ENCODE measurements at places on chromosomes 3 and 15. TPM values are rescaled to one million over a fixed set of nuclear protein-coding genes. Genes with fewer than 3 reads are reported as not detected.

The CRYGS gene
- 1.9 TPM for polyA plus RNA-seq

The FEZF2 gene
- polyA plus RNA-seq, result not detected

The SENP2 gene
- 40.0 TPM for polyA plus RNA-seq

- no peak for DNase-seq
Measured at GRCh38 chr3:146449613-146450012, 19.7 kb downstream of the PLSCR2 start.

- DNase-seq, result peak; percentile 82
Measured at GRCh38 chr3:70805061-70805889, 492.8 kb upstream of the MDFIC2 start.

DNA sequence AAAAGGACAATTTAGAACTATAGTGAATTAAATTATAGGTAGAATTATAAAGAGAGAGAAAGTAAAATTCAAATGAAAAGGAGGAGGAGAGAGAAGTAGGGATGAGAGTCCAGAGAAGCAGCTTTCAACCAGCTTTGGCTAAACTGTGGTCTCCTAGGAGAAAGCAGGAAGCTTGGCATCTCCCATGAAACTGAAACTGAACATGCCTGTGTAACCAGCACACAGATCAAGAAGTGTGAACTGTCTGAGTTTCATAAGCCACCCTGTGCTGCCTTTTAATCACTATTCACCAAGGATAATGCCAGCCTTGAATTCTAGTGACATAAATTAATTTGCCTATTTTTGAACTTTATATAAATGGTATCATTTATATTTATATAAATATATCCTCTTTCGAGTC, 128.5 kb downstream of the MYRIP start:
- DNase-seq, result no peak

- DNase-seq, result no peak
Measured at GRCh38 chr3:101039285-101039684, 46.1 kb upstream of the ABI3BP start.

DNA sequence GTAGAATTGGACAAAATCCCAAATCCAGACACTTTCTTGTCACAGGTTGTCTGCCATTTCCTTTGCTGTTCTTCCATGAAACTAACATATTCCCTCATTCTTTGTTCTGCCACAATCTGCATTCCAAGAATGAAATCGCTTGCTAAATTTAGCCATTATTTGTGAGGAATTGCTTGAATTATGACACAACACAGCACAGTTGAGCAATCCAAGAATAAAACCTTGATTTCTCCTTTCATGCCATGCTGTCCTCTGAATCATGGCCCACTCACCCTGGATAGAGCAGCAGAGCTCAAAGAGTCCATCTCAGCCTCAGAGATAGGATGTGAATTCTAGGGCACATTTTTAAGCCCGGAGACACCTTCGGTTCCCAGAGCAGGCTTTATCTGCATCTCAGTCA, 35.2 kb upstream of the GREM1 start:
- no peak for DNase-seq

DNA sequence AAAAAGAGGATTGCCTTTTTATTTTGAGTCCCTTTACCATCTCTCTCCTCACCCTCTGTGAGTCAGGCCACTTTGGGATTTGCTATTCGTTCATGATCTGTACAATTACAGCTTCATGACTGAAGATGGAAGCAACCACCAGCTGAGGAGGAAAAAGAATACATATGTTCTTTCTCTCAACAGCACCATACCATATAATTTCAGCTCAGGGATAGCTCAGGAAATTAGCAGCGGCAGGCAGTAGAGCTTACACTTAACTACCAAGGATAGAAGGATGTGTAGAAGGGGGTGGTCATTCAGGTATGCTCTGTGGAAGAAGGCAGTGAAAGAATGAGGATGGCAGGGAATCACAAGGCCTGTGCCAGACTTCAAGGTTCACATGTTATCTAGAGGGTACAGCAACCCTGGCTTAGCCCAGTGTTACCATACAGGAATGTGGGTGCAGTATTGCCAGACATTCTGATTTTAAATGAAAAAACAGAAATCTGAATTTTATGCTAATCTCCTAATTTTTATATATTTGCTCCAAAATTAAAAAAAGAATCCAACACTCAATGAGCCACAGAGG, 17.9 kb downstream of the PLS1 start:
- no peak for DNase-seq

DNA sequence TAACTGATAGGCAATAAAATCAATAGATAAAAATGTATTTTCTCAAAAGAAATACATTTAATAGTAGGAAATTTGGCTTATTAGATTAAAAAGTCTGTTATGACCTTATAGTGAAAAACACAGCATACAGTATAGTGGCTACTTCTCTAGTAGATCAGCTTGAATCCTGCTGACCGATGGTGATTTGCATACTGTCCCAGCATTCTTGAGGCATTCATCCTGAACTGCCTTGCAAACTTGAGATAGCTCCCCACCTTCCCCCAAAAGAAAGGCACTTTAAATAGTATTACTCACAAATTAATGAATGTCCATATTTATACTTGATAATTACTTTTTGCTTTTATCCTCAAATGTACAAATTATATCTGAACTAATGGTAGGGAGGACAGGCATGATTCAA, 6.7 kb downstream of the CHMP2B start:
- DNase-seq, result no peak

DNA sequence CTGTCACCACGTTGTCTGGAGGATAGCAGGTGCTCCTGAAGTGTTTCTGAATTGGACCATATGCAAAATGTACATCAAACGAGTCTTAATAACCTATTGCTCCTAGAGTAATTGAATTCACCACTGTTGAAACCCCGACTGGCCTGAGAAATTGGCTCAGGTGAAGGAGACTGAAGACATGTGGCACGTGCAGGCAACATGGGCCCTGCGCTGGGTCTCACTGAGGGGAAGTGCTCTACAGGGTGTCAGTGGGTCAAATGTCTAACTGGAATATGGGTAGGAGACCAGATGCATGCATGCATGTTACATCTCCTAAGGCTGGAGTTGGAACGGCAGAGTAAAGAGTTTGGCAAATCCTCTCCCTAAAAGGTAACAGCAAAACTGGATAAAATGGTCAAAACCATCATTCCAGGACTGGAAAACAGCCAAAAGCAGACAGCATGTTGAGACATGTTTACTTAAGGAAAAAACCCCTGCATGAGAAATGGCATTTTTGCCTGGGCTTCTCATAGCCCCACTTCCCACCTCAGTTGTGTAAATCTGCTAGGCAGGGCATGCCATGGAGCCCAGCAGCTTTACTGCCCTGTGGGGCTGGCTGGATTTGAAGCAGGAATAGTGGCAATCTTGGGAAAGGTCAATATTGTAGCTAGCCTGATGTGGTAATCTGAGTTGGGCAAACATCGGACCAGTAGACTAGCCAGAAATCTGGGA, 131.3 kb downstream of the TJP1 start:
- no peak for DNase-seq

DNA sequence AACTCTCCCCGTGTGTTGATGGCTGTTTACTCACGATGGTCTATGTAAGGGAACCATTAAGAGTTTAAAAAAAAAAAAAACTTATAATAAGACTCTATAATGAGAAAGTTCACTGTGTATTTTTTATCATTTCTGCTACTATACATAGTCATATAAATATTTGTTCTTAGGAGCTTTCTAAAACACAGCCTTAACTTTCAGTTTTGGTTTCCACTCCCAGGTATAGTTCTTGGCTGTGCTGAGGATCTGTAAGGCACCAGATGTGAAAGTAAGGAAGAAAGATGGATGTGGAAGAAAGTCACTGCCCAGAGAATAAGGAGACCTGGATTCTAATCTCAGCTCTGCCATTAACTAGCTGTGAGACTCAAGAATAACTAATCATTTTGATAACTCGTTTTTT, 101.9 kb upstream of the THBS1 start:
- DNase-seq, result no peak
